ENCODE measurements at places on chromosomes 5 and 9.

GRCh38 chr5:77390795-77391194, 101.3 kb downstream of the WDR41 start:
- DNase-seq: no peak

GRCh38 chr5:8683496-8683895, 814.5 kb downstream of the MTRR start:
- no peak for DNase-seq

DNA sequence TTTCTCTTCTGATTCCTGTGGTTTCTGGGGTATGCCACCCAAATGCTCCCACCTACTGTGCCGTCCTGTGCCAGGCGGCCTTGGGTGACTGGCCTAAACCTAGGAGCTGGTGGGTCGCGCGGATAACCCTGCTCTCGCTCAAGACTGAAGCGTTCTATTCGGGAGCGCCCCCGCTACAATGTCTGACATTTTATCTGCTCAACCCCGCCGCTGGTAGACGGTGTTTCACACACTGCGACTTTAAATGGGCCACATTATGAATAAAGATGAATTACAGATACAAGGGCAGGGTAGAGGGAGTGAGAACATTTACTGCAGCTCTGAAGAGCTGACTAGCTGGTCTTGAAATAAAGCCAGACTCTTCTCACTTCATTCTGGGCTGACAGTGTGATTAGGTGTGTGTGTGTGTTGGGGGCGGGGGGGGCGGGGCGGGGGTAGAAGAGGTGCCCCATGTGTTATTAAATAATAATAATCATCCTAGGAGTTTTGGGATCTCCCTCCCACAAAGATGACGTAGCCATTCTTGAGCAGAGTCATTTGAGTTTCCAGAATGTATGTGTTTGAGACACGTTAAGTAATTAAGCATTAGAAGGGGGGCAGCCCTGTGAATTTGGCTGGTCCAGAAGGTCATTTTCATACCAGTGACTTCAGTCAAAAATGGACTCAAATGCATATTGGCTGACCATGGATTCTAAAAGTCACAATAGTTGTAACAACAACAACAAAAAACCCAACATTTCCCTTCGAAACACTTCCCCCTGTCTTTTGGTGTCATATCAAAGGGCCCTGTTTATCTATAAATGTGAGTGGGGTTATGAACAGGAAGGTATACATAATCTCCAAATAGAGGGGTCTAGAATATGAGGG, 1.0 kb upstream of the PTCH1 start:
- no peak for DNase-seq

DNA sequence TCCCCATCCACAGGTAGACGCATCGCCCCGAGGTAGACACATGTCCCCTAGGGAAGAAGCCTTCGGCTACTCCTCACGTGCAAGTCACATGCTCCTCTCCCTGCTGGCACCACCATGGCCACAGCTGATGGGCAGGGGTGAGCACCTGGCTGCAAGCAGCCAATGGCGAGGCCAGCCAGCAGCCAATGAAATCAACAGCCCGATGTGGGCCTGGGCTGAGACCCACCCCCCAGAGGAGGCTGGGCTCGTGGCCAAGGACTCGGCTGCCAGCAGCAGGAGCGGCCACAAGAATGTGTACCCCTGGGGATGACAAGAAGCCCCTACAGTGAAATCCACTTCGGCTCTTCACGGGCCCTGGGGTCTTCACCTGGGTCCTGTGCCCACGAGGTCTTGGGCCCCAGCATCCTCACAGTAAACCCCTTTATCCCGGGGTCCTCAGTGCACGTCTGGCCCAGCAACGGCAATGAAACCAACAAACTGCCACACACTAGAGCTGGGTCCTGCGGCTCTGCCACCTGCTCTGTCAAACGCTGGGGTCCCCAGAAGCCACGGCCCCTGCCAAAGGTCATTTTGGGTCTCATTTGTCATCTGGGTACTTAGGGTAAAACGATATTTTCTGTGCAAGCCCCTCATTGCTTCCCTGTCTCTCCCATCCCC, 22.1 kb upstream of the PTGES start:
- DNase-seq: no peak

DNA sequence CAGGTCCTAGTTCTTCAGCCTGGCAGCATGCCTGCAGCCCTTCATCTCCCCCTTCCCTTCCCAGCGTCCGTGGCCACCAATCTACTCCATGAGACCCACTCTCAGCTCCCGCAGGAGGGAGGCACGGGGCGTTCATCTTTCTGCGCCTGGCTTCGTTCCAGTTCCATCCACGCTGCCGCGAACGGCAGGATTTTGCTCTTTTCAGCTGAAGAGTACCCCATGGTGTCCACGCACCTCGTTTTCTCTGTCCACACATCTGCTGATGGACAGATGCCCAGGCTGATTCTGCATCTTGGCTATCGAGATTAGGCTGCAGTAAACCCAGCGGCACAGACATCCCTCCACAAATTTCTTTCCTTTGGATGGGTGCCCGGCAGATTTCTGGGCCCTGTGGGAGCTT, 30.5 kb upstream of the NKD2 start:
- DNase-seq: no peak

DNA sequence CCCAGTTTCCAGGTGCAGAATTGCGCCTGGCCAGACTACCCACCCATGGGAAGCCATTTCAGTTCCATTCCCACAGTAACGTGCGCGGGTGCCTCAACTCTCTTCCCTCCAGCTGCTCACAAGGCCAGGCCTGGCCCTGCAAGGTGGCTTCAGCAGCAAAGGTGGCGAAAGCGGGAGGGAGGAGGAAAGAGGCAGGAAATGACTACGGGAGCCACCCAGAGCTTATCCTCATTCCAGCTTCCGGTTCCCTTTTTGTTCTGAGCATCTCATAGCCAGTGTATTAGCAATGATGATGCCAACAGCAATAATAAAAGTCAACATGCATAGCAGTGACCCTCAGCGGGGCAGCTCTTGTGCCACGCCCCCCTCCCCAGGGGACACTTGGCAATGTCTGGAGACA, 101.5 kb upstream of the BOD1 start:
- no peak for DNase-seq

DNA sequence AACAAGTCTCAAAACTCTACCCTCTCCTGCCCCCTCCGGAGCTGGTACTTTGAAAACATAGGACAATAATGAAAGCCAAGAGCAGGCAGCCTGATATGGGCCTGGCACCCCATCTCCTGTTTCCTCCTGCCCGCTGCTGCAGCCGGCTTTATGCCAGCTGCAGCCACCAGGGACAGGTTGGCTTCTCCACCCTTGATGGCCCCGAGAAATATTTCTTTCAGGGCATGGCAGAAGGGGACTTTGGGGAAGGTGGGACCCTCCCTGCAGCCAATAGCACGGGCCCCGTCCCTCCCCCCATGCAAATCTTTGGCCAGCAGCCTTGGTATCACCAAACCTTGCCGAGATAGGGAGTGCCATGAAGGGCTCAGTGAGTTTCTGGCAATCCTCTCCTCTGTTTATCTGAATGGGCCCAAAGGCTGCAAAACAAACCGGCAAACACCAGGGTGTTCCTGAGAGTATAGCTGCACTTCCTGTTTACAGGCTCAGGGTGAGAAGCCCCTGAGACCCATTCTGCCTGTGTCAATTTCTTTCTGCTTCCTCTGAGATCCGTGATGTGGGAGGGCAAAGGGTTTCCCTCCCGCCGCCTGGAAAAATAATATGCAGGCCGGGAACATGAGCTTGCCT, 73.4 kb upstream of the BOD1 start:
- DNase-seq: no peak

- no peak for DNase-seq
Measured at GRCh38 chr5:124921694-124922093, 175.3 kb upstream of the ZNF608 start.

- no peak for DNase-seq
Measured at GRCh38 chr5:141657937-141658545, 6.8 kb upstream of the FCHSD1 start.

Measured in neuronal stem cell (in vitro differentiated cells).